ENCODE measurements at places on chromosomes 2 and 18.

GRCh38 chr2:228657807-228658402 lies 476.4 kb upstream of the SPHKAP start:
- no peak overlapping the region for H3K4me3 ChIP-seq
- no peaks in the 10 kb centered on the region for H3K27me3 ChIP-seq
- H3K4me1 ChIP-seq, result no peaks in the 10 kb centered on the region
- DNase-seq, result no peak
- no peak overlapping the region for H3K27ac ChIP-seq
- peaks cover 4% of the 10 kb centered on the region for H3K36me3 ChIP-seq

- peaks cover 33% of the 10 kb centered on the region for H3K4me1 ChIP-seq
- H3K36me3 ChIP-seq, result peaks cover 31% of the 10 kb centered on the region
- H3K27ac ChIP-seq, result peak overlapping the region; percentile 99
- no peaks in the 10 kb centered on the region for H3K27me3 ChIP-seq
- peak; percentile 59 for DNase-seq
Observed at GRCh38 chr18:74597034-74597661, 522 bp upstream of the ZNF407 start.

- peak overlapping the region; percentile 77 for H3K4me3 ChIP-seq
- DNase-seq, result no peak
- no peak overlapping the region for H3K27ac ChIP-seq
- H3K4me1 ChIP-seq, result peaks cover 11% of the 10 kb centered on the region
- peaks cover 7% of the 10 kb centered on the region for H3K36me3 ChIP-seq
Observed at GRCh38 chr2:170974304-170974993, 45.4 kb downstream of the GORASP2 start.

- no peaks in the 10 kb centered on the region for H3K27me3 ChIP-seq
- no peak overlapping the region for H3K4me3 ChIP-seq
- H3K4me1 ChIP-seq, result no peaks in the 10 kb centered on the region
Observed at GRCh38 chr2:80114812-80115211, 189.7 kb downstream of the LRRTM1 start.

- no peak overlapping the region for H3K4me3 ChIP-seq
- H3K27me3 ChIP-seq, result peaks cover 27% of the 10 kb centered on the region
- H3K27ac ChIP-seq, result no peak overlapping the region
- no peak for DNase-seq
- no peaks in the 10 kb centered on the region for H3K36me3 ChIP-seq
Observed at GRCh38 chr2:151845884-151846283, 17.7 kb upstream of the ARL5A start.

- peaks cover 33% of the 10 kb centered on the region for H3K4me1 ChIP-seq
- H3K27me3 ChIP-seq, result no peaks in the 10 kb centered on the region
- peak overlapping the region; percentile 92 for H3K27ac ChIP-seq
- peaks cover 36% of the 10 kb centered on the region for H3K36me3 ChIP-seq
- no peak overlapping the region for H3K4me3 ChIP-seq
Observed at GRCh38 chr2:97763176-97763845, 49.9 kb downstream of the ZAP70 start.

DNA sequence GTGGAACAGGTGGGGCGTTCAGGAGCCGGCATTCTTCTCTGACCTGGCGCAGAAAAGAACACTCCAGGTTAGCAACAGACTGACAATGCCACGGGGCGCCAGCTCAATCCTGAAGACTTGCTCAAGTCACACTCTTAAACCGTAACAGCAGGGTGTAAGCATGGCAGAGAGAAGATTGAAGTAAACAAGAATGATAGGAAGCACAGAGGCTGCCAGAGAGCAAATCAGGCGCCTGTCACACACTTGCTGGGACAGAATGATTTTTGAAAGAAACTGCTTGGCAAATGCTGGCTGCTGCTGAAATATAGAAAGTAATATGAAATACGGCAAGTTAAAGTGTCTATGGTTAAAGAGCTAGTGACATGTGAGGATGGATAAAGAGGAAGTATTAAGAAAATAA lies 80.5 kb downstream of the MEP1B start:
- no peaks in the 10 kb centered on the region for H3K4me1 ChIP-seq
- no peak for DNase-seq
- H3K36me3 ChIP-seq, result no peaks in the 10 kb centered on the region

GRCh38 chr2:146898083-146898482 lies 946.7 kb upstream of the ACVR2A start:
- DNase-seq, result no peak
- H3K27me3 ChIP-seq, result no peaks in the 10 kb centered on the region
- peaks cover 2% of the 10 kb centered on the region for H3K36me3 ChIP-seq
- H3K27ac ChIP-seq, result no peak overlapping the region
- H3K4me1 ChIP-seq, result no peaks in the 10 kb centered on the region

DNA sequence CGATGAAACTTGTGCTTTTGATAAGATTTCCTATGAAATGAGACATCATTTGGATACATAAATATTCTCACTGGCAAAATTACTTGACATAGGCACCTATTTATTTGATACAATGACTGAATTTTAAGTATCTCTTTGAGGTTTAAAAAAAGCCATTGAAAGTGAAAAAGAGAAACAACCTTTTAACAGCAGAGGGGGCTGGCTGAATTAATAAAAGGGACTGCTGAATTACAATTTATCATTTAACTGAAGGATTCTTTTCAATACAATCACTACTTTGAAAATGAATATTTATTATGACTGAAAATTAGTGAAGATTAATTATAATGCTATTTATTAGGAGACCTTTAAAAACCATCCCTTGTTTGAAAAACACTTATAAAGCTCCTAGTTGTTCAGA lies 335.3 kb downstream of the DLGAP1 start:
- no peaks in the 10 kb centered on the region for H3K36me3 ChIP-seq
- no peak for DNase-seq
- H3K27me3 ChIP-seq, result peaks cover 19% of the 10 kb centered on the region
- no peak overlapping the region for H3K4me3 ChIP-seq
- no peaks in the 10 kb centered on the region for H3K4me1 ChIP-seq

DNA sequence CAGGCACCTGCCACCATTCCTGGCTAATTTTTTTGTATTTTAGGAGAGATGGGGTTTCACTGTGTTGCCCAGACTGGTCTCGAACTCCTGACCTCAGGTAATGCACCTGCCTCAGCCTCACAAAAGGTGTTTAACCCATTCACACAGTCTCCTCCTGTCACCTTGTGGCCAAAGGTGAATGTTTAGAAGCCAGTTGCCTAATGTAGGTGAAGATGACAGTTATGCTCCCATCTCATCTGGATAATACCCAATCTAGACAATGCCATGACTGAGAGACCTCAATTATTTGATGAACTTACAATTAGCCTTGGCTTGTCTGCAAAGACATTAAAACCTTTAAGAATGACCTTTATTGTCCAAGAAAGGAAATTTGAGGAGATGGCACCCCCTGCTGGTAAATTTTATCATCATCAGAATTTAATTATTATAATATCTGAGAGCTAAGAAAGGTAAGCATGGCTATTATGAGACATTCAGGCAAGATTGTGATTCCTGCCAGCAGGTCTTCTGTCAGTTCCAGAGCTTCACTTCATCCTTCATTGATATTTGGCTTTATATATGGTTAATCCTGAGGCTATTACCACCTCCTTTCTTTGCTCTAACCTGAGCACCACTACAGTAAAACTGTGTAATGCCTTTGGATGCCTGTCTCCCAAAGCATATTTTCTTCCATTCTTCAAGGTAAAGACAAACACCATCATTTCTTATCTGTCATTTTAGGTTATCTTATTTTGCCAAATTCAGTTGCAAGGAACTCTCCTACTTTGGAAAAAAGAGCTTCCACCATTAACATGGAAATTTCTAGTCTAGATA lies 117.6 kb downstream of the FAM124B start:
- DNase-seq, result peak; percentile 21
- no peaks in the 10 kb centered on the region for H3K4me1 ChIP-seq
- H3K36me3 ChIP-seq, result no peaks in the 10 kb centered on the region
- no peak overlapping the region for H3K27ac ChIP-seq
- no peak overlapping the region for H3K4me3 ChIP-seq
- peaks cover 44% of the 10 kb centered on the region for H3K27me3 ChIP-seq

DNA sequence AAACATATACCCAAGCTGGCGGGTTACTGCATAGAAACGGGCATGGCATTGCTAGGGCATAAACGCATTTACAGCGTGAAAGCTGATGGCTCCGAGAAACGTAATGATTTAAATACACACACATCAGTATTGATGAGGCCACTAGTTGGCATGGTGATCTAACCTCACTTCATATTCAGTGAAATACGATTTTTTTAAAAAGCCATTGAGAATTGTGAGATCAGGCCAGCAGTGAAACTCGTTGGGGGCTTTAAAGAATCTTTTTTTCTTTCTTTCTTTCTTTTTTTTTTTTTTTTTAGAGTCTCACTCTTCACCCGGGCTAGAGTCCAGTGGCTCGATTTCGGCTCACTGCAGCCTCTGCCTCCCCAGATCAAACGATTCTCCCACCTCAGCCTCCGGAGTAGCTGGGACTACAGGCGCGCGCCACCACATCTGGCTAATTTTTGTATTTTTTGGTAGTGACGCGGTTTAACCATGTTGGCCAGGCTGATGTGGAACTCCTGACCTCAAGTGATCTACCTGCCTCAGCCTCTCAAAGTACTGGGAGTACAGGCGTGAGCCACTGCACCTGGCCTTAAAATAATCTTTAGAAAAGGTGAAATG lies 2.4 kb upstream of the SMAD7 start:
- peaks cover 25% of the 10 kb centered on the region for H3K4me1 ChIP-seq
- H3K36me3 ChIP-seq, result peaks cover 50% of the 10 kb centered on the region
- no peak for DNase-seq

DNA sequence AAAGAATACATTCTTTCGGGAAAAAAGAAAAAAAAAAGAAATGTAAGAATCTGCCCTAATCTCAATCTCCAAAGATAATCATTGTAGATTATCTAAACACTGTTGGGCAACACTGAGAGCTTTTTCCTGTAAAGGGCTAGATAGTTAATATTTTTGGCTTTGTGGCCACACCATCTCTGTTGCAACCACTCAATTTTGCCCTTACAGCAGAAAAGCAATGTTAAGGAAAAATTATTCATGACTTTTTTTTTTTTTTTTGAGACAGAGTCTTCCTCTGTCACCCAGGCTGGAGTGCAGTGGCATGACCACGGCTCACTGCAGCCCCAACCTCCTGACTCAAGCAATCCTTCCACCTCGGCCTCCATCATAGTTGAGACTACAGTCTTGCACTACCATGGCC lies 17.3 kb upstream of the FZD5 start:
- no peak overlapping the region for H3K27ac ChIP-seq
- no peak for DNase-seq
- no peaks in the 10 kb centered on the region for H3K36me3 ChIP-seq
- peaks cover 33% of the 10 kb centered on the region for H3K27me3 ChIP-seq
- no peaks in the 10 kb centered on the region for H3K4me1 ChIP-seq

DNA sequence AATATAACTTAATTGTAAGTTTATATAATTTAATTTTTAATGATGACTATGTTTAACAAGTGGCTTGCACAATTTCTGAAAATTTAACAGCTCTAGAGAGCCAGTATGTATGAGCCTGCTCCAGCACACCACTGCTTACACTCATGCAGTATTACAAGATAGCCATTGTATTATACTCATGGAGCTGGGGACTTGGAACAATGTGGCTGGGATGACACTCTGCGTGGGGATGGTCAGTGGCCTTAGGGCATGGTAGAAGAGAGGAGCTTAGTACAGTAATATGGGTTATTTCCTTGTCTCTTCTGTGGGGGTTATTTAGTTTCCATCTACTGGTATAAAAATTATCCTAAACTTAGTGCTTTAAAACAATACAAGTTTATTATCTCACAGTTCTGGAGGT lies 105.1 kb upstream of the STON1 start:
- peaks cover 7% of the 10 kb centered on the region for H3K4me1 ChIP-seq
- peaks cover 8% of the 10 kb centered on the region for H3K27me3 ChIP-seq
- H3K36me3 ChIP-seq, result peaks cover 3% of the 10 kb centered on the region
- H3K27ac ChIP-seq, result no peak overlapping the region
- DNase-seq, result no peak

GRCh38 chr2:157466764-157467163 lies 22.9 kb upstream of the CYTIP start:
- DNase-seq, result no peak
- peaks cover 4% of the 10 kb centered on the region for H3K36me3 ChIP-seq
- H3K27me3 ChIP-seq, result no peaks in the 10 kb centered on the region
- H3K4me1 ChIP-seq, result peaks cover 28% of the 10 kb centered on the region
- H3K4me3 ChIP-seq, result no peak overlapping the region
- no peak overlapping the region for H3K27ac ChIP-seq

DNA sequence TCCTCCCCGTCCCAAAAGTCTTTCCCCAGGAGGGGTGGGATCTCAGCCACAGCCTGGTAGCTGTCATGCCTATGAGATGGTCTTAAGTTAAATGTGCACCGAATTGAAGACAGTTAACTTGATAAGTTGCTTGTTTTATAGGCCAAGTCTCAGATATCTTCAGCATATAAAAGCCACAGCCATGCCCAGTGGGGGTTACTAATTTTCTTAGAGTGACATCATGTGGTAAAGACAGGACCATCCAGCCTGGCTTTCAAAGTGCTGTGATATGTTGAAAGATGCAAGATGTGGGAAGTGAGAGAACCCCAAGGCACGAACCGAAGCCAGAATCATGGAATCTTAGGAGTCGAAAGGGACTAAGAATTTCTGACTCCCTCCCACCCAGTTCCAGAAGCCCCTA lies 42.1 kb upstream of the FAM124B start:
- H3K4me3 ChIP-seq, result peak overlapping the region; percentile 52
- H3K27me3 ChIP-seq, result peaks cover 57% of the 10 kb centered on the region
- H3K4me1 ChIP-seq, result peaks cover 6% of the 10 kb centered on the region
- no peaks in the 10 kb centered on the region for H3K36me3 ChIP-seq
- DNase-seq, result no peak
- no peak overlapping the region for H3K27ac ChIP-seq

GRCh38 chr2:160794926-160795325 lies 301.3 kb upstream of the RBMS1 start:
- H3K36me3 ChIP-seq, result no peaks in the 10 kb centered on the region
- H3K4me1 ChIP-seq, result no peaks in the 10 kb centered on the region
- no peak overlapping the region for H3K4me3 ChIP-seq

DNA sequence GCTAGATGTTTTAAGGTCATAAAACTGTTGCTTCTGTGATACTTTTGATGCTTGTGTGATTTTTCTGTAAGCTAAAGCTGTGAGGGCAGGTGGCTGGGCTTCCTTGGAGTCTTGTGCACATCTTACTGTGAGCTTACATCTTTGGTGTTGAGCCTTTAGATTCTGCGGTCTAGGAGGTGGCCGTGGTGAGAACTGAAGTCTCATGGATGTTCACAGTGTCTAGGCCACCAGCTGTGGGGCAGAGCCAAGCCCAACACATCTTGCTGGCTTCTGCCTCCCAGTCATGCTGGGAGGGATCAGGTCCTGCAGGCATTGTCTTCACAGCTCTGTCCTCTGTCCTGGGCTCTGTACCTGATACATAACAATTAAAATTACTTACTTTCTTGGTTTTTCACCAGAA lies 219.7 kb upstream of the HS6ST1 start:
- H3K4me3 ChIP-seq, result no peak overlapping the region
- peaks cover 6% of the 10 kb centered on the region for H3K27me3 ChIP-seq

All from effector memory CD8-positive, alpha-beta T cell (primary cell).